ENCODE measurements at places on chromosomes 3 and 15.

GRCh38 chr3:160475884-160476283 lies 26.3 kb upstream of the TRIM59 start:
- no peak for DNase-seq

DNA sequence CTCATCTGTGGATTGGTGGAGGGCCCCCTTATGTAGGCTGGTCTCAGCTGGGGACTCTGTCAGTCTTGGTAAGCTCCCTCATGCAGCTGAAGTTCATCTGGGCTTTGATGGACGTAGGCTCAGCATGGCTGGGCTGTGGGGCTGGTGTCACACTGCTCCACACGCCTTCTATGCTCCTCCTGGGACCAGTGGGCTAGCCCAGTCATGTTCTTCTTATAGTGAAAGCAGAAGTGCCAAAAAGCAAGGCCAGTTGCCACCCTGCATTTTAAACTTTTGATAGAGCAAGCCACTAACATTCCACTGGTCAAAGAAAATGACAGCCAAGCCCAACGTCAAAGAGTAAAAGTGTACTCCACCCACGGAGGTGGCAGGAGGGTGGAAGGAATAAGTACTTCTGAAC lies 165.5 kb downstream of the MEX3B start:
- no peak for DNase-seq

GRCh38 chr15:84788500-84788899 lies 28.7 kb upstream of the ALPK3 start:
- no peak for DNase-seq

- no peak for DNase-seq
These were observed 293.0 kb downstream of the ADAMTS17 start for GRCh38 chr15:100048736-100049135.

DNA sequence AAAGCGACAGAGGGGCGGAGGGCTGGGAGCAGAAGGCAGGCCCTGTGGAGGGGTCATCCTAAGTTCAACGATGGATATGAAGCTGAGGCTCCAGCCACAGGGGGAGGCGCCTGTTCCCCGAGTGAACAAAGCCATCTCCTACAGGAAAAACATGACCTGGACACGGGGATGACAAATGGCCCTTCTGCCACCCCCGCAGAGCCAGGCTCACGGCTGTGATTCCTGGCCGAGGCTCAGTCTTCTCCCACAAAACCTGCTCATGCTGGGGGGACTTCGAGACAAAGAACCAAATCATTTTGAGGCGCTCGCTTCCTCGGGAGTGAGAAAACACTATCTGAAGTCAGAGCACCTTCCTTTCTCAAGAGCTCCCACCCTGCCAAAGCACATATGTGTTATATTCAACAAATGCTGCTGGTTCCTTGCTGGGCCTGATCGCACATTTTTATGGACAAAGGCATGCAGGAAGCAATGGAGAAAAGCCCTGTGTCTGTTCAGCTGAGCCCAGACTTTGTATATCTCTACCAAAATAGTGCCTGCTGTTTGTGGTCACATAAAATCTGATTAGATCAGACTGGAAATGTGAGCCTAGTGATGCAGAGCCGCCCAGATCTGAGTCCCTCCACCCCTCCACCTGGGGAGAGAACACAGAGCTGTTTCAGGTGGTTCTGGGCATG lies 5.6 kb downstream of the RBP1 start:
- no peak for DNase-seq

GRCh38 chr15:85335193-85335942 lies 45.0 kb upstream of the AKAP13 start:
- no peak for DNase-seq

- no peak for DNase-seq
These were observed at the start of gene TM4SF1 for GRCh38 chr3:149377408-149378364. Gene TM4SF1, minus strand, starts transcription at chr3:149377649. Its CDS starts 102 bp downstream, at chr3:149377547.

DNA sequence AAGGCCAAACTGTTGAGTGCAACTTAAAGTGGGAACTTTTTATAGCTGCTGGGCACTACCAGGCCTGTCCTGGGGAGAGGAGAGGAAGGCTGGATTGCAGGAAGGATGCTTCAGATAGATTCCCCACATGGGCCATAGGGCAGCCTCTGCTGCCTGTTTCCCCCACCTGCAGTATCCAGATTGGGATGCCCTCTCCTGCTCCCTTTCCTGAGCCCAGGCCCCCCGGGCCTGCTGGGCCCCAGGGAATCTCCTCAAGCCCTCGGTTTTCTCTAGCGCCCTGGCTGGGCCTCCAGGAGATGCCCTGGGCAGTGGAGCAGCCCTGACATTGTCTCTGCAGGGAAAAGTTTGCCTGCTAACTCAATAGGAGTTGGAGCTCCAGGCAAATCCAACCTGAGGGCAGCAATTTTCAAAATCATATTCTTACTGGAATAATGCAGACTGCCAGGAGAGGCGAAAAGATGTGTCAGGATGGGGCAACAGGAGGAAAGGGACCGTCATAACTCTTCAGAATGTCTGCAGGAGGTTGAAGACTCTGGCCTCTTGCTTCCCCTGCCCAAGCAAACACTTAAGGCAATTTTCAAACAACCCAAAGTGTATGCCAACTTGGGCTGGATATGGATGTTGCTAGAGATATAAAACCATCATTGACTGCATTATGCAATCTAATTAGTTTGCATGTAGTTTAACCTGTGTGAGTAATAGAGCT lies 4.4 kb downstream of the NR2F2 start:
- DNase-seq, result no peak

GRCh38 chr15:39629371-39629770 lies 48.5 kb downstream of the THBS1 start:
- no peak for DNase-seq

GRCh38 chr3:29307295-29307694 lies 26.4 kb downstream of the RBMS3 start:
- no peak for DNase-seq

GRCh38 chr3:184738982-184739381 lies 27.1 kb upstream of the MAGEF1 start:
- no peak for DNase-seq

DNA sequence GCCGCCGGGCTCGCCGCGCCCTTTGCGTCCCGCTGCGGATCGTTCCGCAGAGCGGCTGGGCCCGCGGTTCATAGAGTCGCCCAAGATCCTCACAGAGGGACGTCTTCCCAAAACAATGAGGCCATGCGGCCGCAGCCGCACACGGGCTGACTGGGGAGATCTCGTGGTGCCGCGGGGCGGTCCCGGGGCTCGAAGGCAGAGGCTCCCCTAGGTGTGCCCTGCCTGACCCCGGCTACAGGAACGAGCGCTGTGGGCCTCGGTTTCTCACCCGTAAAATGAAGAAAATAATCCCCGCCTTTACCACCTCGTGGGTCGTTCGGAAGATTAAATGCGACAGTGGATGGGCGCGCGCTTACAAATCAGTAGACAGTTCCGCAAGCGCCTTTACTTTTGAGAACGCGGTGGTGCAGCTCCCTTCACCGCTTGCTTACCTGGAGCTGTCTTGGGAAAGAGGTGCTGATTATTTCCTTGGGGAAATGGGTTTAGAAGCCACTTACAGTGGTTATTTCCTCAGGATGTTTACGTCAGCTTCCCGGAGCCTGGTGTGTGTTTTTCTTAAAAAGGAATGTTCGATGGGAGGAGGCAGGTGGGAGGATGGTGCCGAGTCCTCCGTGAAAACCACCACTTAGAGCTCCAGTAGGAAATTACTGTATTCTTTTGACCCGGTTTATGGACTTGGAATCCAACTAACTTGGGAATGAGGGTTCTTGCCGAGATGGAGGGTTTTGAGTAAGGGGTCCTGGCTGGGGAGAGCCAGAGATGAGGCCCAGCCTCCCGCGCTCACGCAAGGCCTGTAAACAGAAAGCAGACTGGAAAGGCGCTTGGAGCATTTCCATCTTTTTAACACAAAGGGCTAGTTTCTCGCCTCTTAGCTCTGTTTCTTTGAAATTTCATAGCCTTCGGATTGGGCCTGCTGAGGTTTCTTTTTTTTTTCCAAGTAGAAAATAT lies 1.9 kb upstream of the MEX3B start:
- DNase-seq, result peak; percentile 39

DNA sequence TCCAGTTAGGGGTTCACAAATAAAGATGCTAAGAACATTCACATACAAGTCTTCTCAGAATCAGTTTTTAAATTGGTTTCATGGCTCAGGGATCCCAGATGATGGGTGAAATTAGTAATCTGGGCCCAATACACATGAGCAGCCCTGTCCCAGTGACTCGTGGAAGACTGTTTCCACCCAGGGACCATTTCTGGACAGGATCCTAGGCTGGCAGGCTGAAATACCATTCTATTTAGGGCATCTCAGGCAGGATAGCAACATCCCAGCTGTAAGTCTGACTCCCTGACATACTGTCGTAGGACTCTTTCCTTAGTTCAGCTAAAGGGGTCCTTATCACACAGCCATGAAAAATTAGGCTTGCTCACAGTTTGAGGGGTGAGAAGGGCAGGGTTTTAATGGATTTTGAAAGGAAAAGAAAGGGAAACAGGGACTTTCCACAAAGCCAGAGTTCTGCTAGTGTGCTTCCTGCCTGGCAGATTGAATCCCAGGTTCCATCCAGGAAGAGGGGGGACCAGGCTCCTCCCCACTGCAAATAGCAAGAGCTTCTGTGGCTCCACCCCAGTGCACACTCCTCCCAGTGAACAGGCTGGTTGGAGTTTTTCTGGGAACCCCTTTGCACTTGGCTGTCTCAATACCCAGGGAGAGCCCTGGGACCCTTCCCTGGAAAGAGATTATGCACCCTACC lies 41.3 kb upstream of the LYZL4 start:
- DNase-seq, result no peak

DNA sequence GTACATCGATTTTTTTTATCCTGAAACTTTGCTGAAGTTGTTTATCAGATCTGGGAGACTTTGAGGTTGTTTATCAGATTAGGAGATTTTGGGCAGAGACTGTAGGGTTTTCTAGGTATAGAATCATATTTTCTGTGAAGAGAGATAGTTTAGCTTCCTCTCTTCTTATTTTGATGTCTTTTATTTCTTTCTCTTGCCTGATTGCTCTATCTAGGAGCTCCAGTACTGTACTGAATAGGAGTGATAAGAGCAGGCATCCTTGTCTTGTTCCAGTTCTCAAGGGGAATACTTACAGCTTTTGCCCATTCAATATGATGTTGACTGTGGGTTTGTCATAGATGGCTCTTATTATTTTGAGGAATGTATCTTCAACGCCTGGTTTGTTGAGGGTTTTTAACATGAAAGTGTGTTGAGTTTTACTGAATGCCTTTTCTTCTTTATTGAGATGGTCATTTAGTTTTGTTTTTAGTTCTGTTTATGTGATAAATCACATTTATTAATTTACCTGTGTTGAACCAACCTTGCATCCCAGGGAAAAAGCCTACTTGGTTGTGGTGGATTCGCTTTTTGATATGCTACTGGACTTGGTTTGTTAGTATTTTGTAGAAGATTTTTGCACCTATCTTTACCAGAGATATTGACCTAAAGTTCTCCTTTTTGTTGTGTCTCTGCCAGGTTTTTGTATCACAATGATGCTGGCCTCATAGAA lies 14.9 kb upstream of the DNAAF4 start:
- no peak for DNase-seq

DNA sequence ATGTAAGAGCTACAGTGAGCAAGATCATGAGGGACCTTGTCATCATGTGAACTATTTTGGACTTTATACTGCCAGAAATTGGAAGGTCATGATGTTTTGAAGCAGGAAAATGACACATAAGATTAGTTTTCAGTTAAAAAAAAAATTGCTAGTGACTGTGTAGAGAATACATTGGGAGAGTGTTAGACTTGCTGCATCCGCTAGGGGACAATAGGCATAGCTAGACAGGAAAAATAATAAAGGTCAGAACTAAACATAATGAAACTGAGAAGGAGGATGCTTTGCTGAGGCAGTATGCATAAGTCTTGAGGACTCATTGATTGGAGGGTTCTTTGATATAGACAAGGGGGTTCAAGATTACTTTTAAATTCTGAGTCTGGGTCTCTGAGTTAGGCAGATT lies 275.8 kb upstream of the KCNH8 start:
- DNase-seq, result no peak

- DNase-seq, result no peak
These were observed 10.8 kb downstream of the BHLHE40 start for GRCh38 chr3:4990069-4990468.

DNA sequence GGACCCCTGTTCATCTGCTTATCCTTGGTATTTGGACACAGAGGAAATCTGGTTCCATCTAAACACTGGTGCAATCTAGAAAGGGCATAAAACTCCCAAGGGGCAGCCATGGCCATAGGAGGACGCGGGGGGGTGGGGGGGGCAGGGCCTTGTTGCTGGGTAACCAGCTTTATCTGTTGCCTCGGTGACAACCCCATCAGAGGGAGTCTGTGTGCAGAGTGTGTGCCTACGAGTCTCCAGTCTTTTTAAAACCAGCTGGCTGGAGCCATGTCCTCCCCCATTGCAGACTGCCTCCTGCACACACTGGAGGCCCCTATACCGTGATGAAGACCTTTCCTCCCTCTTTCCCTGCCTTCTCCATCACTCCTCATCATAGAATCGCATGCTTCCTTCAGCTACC lies 26.4 kb upstream of the CORO2B start:
- no peak for DNase-seq

GRCh38 chr3:196660381-196661166 lies 21.1 kb downstream of the NRROS start:
- no peak for DNase-seq

GRCh38 chr15:75695634-75696310 lies 16.9 kb downstream of the CSPG4 start:
- no peak for DNase-seq

- DNase-seq, result no peak
These were observed 66.9 kb upstream of the PLAAT1 start for GRCh38 chr3:193174140-193174539.

DNA sequence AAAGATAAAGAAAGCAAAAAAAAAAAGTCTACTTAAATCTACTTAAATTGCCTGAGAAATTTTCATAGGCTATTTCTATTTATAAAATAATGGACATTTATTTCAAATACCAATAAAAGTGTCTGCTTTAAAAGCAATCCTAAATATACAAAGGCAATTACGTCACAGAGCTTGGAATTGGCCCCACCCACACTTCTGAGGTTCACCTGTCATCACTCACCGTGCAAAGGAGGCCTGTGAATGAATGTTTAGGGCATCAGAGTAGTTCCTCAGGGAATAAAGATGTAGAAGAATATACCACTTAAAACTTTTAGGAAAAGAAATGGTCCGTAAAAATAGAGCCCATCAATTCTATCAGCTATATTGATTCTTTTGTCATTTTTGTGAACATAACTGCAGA lies 621.8 kb downstream of the ROBO1 start:
- DNase-seq, result no peak

GRCh38 chr3:144045766-144046165 lies 74.1 kb downstream of the DIPK2A start:
- no peak for DNase-seq

- DNase-seq, result no peak
These were observed 238.6 kb upstream of the TMC3 start for GRCh38 chr15:81612631-81613030.

- no peak for DNase-seq
These were observed 6.3 kb downstream of the TMEM43 start for GRCh38 chr3:14131134-14131533.
